ENCODE measurements at places on chromosomes 2 and 18.

DNA sequence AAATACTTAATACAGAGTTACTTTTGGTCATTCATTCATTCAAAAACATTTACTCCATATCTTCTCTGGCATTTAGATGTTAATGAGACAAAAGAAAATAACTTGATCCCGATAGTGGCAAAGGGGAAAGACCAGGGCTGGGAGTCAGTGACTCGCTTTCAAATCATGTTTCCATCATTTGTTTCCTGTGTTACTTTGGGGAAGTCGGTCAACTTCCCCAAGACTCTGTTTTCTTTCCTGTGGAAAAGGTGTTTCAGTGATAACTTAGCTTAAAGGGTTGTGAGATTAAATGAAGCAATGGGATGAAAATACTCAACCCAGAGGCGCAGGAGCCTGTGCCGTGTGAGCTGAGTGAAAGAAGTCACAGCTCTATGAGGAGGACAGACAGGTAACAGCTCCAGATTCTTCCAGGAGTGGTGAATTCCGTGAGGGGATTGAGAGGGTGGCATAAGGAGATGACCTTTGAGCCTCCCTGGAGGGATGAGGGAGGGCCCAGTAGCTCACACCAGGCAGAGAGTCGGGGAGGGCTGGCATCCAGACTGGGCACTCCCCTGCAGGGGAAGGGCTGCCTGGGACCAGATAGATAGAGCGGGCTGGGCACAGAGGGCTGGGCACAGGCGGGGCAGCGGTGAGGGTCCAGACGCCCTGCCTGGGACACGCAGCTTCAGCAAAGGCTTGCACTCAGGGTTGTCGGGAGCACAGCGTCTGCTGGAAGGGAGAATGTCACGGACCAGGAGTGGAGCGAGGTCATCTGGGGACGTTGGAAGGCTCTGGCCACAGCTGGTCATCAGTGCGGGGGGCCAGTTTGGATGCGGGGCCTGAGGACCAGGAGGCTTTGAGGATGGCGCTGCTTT lies 70.1 kb downstream of the TSHZ1 start:
- no peak for DNase-seq

DNA sequence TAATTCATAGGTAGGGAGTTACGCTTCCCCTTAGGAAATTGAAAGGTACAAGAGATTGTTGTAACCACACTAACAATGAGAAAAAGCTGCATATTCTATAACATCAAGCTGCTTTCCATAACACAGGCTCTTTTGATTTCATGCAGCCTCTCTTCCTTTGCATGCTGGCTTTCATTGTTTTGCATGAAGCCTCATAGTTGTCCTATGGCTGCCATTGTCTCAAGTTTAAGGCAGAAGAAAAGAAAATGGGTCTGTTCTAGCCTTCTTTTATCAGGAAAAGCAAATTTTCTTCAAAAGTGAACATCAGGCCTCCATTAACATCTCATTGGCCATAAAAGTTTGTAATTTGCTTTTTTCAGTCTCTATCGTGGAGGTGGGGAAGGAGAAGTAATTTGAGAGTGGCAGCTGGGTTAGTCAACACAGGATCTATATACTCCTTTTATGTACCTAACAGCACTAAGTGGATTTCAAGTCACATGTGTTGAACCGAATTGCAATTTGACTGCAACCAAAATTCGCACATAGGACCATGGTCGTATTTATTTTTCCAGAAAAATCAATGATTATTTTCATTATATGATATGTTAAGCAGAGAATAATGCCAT lies 248.5 kb upstream of the RND3 start:
- DNase-seq: no peak

DNA sequence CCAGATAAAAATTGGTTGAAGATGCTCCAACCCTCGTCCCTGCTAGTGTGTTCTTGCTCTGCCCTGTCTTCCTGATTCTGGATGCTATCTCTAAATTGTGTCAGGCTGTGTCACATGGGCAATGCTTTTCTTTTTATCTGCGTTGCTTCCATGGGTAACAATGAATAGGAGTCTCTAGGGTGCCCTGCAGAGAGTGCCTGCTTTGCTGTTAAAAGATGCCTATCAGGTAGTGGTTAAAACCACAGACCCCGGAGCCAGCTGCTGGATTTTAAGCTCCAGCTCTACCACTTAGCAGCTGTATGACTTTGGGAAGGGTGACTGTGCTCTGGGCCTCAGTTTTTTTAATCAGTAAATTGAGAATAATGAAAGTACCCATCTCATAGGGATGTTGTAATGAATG lies 340.3 kb downstream of the PLCL1 start:
- DNase-seq: no peak

DNA sequence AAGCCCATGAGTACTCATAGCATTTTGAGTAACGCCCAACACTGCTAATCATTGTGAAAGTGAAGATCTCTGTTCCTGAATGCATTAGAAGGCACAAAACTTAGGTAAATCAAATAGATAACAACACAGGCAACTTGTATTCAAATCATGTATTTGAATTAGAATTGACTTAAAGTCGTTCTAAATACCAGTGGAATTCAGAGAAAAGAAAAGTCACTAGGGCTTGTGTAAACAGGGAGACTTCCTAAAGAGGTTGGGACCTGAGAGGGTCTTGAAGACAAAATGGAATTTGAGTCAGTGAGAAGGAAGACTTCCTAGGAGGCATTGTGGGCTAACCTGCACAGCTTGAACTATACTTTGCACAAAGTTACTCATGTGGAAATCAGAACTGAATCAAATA lies 127.2 kb downstream of the CTNNA2 start:
- no peak for DNase-seq

DNA sequence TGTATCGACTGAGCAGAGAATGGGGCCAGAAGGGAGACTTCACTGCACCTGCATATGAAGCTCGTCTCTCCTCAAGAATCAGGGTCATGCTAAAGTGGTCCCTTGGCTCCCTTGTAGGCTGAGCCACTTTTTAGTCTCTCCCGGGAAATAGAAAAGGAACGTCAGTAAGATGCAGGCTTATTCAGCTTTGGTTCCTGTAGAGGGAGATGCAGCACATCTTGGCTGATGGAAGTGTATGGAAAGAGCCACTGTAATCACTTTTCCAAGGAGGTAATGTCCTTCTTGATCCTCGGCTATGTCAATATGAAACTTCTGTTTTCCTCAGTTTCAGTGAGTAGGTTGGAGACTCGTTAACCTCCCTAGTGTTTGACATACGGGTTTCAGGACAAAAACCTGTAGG lies 235.2 kb downstream of the GCA start:
- DNase-seq: no peak

DNA sequence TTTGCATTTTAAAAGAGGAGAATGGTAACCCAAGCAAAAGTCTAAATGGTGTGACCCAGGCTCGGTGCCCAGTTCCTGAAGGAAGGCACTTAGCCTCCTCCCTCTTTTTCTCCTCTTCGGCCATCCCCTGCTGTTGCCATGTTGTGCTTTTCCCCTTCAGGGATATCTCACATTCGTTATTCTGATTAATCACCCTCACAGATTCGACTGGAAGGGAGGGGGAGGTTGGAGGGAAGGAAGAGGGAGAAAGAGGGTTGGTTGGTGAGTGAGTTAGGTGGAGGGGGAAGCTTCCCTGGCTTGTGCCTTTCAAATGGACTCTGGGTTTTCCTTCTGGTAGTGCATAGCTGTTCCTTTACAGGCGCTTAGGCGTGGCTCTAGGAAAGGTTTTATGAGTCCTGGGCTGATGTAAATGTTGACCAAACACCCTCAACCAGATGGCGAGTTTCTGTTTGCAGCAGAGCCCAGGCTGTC lies 39.0 kb upstream of the LYPD6B start:
- no peak for DNase-seq

DNA sequence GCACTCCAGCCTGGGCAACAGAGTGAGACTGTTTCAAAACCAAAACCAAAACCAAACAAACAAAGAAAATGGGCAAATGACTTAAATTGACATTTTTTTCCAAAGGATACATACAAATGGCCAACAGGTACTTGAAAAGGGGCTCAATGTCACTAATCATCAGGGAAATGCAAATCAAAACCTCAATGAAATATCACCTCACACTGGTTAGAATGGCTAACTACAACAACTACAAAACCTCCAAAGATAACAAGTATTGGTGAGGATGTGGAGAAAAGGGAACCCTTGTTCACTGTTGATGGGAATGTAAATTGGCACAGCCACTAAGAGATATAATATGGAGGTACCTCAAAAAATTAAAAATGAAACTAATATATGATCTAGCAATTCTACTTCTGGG lies 213.2 kb upstream of the HS6ST1 start:
- DNase-seq: no peak

GRCh38 chr2:155320236-155320635 lies 621.7 kb downstream of the KCNJ3 start:
- DNase-seq: no peak

DNA sequence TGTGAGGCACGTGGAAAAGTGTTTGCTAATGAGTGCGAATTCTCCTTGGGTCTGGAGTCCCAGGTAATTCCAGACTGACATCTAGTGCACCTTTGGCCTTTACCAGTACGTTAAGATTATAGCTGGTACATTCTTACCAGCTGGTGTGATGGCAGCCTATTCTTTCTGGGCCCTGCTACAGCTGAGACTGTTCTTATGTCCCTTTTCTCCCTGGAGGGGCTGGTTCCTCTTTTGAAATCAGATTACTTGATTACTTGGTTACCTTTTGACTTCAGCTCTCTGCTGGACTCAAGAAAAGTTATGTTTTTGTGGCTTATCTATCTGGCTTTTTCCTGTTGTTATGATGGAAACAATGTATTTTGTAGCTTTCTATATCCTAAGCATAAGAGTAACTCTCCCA lies 14.5 kb downstream of the CABYR start:
- no peak for DNase-seq

- DNase-seq: no peak
Measured at GRCh38 chr2:162608901-162609300, 229.7 kb downstream of the KCNH7 start.

DNA sequence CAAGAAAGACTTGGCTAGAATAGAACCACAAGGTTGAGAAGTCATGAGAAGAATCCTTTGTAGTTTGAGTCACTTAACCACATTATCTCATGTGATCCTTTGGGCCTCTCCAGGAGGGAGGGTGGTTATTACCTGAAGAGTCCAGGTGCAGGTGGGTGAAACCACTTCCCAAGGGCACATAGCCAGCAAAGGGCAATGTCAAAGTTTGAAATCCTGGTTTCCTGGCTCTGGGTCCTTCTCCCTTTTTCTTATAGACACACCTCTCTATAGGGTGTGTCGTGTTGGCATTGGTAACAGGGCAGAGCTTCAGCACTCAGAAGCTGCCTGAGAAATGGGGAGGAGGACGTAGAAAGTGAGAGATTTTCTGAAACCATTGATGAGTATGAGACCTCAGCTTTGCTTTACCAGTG lies 137.9 kb downstream of the MGAT5 start:
- no peak for DNase-seq

- no peak for DNase-seq
Measured at GRCh38 chr2:101776172-101777043, 78.9 kb downstream of the MAP4K4 start.

DNA sequence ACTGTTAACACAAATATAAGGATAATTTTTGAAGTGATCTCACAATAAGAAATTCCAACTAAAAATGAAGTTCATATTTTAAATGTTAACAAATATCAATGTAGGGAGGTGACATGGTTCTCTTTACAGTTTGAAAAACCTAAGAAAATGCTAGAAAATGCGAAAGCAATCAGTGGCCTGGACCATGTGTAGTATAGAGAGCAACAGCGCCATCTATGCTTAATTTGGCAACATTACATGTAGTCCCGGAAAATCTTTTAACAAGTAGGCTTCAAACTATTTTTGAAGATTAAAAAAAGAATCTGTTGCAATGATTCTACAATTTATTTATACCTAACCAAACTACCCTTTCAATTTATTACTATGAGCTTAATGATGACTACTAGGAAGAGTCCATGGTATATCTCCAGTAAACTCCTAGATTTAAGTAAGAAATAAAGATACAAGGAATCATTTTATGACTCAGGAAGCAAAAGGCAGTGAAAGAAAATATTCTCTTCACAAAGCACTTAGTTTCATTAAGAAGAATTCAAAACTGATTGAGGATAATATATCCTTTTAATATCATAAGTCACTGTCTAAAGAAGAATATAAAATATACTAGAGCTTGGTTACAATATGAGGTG lies 33.3 kb downstream of the NDUFA10 start:
- DNase-seq: no peak

- DNase-seq: no peak
Measured at GRCh38 chr2:219025637-219026585, 15.4 kb downstream of the CFAP65 start.

DNA sequence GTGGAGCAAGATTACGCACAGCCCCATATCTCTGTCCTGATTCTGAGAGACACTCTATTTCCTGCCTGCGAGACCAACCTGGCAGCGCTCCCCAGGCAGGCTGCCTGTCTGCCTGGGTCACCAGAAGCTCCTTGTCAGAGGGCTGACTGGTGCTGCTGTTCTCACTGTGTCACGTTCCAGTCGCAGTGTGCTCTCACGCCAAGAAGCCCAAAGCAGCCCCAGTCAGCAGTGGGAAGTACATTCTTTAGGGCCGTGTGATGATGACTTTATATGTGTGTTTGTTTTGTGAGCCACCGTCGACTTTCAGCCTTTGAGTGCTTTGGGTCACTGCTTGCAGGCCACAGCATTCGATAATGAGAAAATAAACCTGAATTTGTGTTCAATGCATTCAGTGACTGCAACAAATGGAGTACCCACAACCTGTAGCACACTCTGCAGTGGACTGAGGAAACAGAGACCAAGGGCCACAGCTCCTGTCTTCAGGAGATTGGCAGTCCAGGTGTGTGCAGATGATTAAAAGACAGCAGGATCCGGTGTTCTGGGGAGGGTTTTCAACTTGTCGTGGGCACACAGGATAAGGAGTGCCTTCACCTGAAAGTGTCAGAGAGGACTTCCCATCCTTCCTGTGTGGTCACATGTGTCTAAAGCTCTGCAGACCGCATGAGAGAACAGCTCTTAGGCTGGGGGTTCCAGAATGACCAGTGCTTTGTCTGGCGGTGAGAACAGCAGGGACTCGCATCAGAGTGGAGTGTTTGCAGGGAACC lies 4.8 kb downstream of the TNFRSF11A start:
- no peak for DNase-seq

- DNase-seq: no peak
Measured at GRCh38 chr18:63379639-63379962, 12.6 kb upstream of the KDSR start.

DNA sequence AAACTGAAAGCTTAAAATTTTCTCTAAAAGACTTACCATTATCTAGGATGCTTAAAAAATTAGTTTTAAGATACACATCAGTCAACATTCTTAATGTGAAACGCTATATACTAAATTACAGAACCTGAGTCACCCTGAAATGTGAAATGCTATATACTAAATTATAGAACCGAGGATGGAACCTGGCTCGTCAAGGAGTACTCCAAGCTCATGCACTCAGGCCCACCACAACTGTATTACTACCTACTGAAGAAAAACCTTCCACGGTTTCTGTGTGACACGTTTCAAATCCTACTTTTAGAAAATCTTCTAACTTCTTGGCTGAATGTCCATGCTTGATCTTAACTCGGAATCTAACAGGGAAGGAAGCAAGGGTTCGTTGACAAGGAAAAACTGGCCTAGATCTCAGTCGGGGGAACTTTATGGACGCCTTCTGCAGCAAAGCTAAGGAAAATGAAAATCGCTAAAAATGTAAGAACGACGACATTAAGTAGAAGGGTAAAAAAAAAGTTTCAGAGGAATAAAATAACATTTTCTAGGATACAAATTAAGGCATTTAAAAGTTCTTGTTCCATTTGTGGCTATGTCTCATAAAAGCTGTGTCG lies 1.4 kb downstream of the PRKD3 start:
- DNase-seq: no peak

All from stimulated activated CD8-positive, alpha-beta memory T cell treated with anti-CD3 and anti-CD28 coated beads, Interleukin-4, amount 100 ng/mL, for 1 hour (primary cell).